ENCODE measurements at places on chromosomes 5 and 9.

GRCh38 chr5:176660860-176661641 is 13.8 kb downstream of the TSPAN17 start:
- peak; percentile 83 for DNase-seq

- DNase-seq: peak; percentile 87
Observed at GRCh38 chr9:137276473-137277328, 825 bp upstream of the TOR4A start.

- DNase-seq: no peak
Observed at GRCh38 chr5:11126844-11127243, 365.8 kb upstream of the DAP start.

DNA sequence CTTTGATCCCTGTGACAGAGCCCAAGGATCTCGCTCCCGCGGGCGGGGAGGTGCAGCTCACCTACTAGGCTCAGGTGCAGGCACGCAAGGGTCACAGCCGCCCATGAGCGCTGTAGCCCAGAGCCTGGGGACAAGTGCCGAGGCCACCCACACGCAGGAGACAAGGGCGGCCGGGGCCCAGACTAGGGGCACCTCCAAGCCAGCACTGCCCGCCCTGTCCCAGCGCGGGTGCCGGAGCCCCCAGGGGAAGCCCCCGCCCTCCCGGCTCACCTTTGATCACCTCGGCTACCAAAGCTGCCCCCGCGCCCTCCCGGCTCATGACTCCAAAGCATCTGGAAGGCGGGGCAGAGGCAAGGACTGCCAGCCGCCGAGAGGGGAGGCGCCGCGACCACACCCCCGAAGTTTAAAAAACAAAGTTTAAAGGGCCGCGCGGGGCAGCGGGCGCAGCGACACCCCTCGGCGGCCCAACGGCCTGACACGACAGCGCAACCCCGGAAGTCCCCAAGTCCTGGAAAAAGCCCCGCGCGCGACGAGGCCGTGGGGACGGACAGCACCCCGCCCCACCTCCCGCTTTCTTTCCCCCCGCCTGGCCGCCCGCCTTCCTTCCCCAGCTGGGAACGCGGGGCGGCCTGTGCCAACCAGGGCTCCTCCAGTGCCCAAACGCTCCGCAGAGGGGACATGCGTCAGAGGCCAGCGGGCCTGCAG is 53.0 kb downstream of the CDC14B start:
- peak; percentile 72 for DNase-seq

GRCh38 chr5:172585114-172585513 is 55.9 kb upstream of the NEURL1B start:
- DNase-seq: no peak

Measured in hindlimb muscle (tissue), 1 donor.